ENCODE measurements at places on chromosomes 13 and 19. TPM values are rescaled to one million over a fixed set of nuclear protein-coding genes. Genes with fewer than 3 reads are reported as not detected.

SIGLEC9 gene
- not detected for total RNA-seq

GRCh38 chr13:50187352-50188029 lies 172.2 kb downstream of the KCNRG start:
- peak; percentile 79 for DNase-seq

GRCh38 chr19:1065606-1066109 lies 1.3 kb upstream of the ARHGAP45 start:
- DNase-seq: peak; percentile 19

DNA sequence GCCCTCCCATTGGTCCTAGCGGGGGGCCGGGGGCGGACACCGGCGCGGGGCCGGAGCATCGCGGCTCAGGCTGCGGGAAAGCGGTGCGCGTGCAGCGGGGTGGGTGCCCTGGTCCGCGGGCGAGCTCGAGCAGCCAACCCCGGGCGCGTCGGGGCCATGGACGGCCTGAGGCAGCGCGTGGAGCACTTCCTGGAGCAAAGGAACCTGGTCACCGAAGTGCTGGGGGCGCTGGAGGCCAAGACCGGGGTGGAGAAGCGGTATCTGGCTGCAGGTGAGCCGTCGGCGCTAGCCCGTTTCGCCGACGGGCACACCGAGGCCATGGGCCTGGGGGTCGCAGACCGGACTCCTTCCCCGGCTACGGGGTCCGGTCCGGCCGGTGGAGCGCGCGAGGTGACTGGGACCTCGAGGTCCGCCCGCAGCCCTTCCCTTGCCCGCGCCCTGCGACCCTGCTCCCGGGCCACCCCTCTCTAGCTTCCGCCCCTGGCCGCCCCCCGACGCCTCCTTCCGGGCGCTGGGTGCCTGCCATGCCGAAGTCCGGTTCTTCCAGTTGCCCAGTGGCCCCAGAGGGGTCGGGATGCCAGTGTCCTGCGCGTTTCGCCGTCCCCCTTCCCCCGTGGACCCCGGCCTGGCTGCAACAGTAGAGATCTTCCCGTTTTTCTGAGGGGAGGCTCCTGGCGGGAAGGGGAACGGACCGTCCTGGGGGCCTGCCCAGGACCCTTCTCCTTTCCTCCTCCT lies at the start of gene REEP6:
REEP6 (plus strand) TSS at position 68 of the 735 bp plus-strand sequence; CDS start at position 157, 89 bp downstream.
- no peak for DNase-seq
